ENCODE measurements at places on chromosomes 2 and 18.

GRCh38 chr18:23521907-23522306 lies 18.6 kb downstream of the RMC1 start:
- no peak for DNase-seq

GRCh38 chr2:172162225-172162733 lies 59.6 kb upstream of the DLX2 start:
- no peak for DNase-seq

- DNase-seq = no peak
These were observed 41.5 kb downstream of the SLC38A11 start for GRCh38 chr2:164913640-164914350.

DNA sequence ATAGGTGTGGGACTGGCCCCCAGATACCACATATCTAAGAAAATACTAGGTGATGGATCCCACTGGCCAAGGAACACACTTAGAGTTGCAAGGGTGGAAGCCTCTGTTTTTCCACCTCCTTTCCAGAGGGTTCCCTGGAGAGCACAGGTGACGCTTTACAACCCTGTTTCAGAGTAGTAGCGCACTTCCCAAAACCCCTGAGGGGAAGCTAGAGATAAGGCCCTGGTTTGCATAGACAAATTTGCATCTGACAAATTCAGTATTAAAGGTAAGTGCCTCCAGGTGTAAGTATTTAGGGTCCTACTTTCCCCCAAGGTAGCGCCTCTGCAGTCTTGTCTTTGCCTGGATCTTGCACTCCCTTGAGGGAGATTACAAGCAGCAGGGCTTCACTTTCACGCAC lies 474 bp upstream of the CERKL start:
- DNase-seq = no peak

GRCh38 chr2:40363231-40363630 lies 88.7 kb downstream of the SLC8A1 start:
- no peak for DNase-seq

GRCh38 chr18:61034580-61034979 lies 298.6 kb upstream of the CDH20 start:
- no peak for DNase-seq

All from AG04449 (cell line).